Astrocyte (in vitro differentiated cells and primary cell): ENCODE measurements at places on chromosomes 12 and 14. TPM values are rescaled to one million over a fixed set of nuclear protein-coding genes. Genes with fewer than 3 reads are reported as not detected.

PIWIL1 gene
- not detected in 2 replicates for total RNA-seq

DNA sequence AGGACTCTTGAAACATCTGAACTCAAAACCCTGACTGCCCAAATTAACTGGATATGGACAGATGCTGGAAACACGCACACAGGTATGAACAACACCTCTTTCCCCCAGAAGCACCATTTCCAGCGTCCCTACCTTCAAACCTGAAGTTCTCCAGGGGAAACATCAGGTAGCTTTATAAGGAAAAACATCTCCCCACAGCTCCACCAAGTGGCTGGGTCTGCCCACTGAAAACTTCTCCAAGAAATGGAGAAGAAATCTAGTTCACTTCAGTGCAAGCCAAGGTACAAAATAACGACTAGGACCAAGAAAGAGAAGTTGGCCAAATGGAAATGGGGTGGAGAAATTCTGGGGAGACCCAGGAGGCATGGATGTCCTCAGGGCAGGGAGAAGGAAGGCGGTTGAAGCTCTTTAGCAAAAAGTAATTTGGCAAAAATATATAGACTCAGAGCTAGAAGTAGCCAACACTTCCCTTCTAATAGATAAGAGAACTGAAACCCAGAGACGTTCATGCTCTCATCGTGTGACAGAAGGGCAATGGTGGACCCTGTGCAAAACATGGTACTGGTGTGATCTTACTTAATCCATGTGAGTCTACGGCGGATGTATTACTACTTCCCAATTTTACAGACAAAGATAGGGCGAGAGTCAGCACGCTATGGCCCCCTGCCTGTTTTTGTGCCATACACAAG, 10.5 kb upstream of the NUAK1 start:
- H3K27me3 ChIP-seq: peaks cover 2% of the 10 kb centered on the region
- H3K27ac ChIP-seq: no peak overlapping the region
- DNase-seq: no peak
- no peak overlapping the region for H3K4me3 ChIP-seq

DNA sequence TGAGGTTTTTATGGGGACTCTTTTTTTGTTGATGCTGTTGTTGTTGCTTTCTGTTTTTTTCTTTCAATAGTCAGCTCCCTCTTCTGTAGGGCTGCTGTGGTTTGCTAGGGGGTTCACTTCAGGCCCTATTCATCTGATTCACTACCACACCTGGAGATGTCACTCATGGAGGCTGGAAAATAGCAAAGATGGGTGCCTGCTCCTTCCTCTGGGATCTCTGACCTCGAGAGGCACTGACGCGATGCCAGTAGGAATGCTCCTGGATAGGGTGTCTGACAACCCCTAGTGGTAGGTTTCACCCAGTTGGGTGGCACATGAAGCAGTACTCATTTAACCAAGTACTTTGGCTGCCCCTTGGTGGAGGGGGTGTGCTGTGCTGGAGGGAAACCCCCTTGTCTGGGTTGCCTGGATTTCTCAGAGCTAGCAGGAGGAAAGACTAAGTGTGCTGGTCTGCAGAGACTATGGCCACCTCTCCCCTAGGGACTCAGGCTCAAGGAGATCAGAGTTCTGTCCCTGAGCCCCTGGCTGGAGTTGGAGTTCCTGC, 745.5 kb downstream of the TMTC2 start:
- no peak overlapping the region for H3K4me3 ChIP-seq
- no peaks in the 10 kb centered on the region for H3K36me3 ChIP-seq
- H3K27ac ChIP-seq: no peak overlapping the region

GRCh38 chr12:50603817-50604639, 99.2 kb downstream of the DIP2B start:
- no peaks in the 10 kb centered on the region for H3K36me3 ChIP-seq
- no peak overlapping the region for H3K27ac ChIP-seq
- peaks cover 6% of the 10 kb centered on the region for H3K4me1 ChIP-seq
- H3K4me3 ChIP-seq: no peak overlapping the region
- no peaks in the 10 kb centered on the region for H3K27me3 ChIP-seq

GRCh38 chr12:128830505-128830893, 6.7 kb upstream of the SLC15A4 start:
- no peaks in the 10 kb centered on the region for H3K36me3 ChIP-seq
- H3K4me1 ChIP-seq: no peaks in the 10 kb centered on the region
- no peak overlapping the region for H3K27ac ChIP-seq
- no peak overlapping the region for H3K4me3 ChIP-seq
- H3K27me3 ChIP-seq: no peaks in the 10 kb centered on the region
- no peak for DNase-seq
